Stimulated activated memory B cell treated with anti-CD40 and anti-IgM and Interleukin-4, amounts not matched to agents 10 μg/mL and 1 μg/mL and 100 μg/mL, for 72 hours (primary cell): ENCODE measurements at places on chromosomes 4 and X.

DNA sequence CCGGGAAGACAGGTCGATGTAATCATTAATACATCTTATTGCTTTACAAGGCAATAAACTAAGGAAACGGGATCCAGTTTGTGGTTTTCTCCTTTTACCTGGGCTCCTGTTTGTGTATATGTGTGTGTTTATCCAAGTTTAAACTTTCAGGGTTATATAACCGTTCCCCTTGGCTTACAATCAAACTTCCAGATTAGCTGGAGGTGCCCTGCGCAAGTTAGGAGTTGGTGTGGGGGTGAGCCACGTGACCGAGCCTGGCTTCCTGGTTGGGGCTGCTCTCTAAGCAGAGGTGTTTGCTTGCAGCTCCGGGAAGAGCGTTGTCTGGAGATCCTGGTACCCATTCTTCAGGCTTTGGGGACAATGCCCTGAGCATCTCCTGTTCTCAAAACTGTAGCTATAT is 129.2 kb downstream of the FHDC1 start:
- H3K4me1 ChIP-seq, result peaks cover 1% of the 10 kb centered on the region
- H3K27me3 ChIP-seq, result no peaks in the 10 kb centered on the region
- ATAC-seq, result no peak
- no peak overlapping the region for H3K4me3 ChIP-seq

- no peaks in the 10 kb centered on the region for H3K4me1 ChIP-seq
- H3K27ac ChIP-seq, result no peak overlapping the region
- H3K36me3 ChIP-seq, result no peaks in the 10 kb centered on the region
- H3K4me3 ChIP-seq, result no peak overlapping the region
- ATAC-seq, result no peak
- no peaks in the 10 kb centered on the region for H3K27me3 ChIP-seq
Observed at GRCh38 chr4:87738483-87738882, 60.9 kb upstream of the IBSP start.

GRCh38 chrX:139287155-139287924 is 243.2 kb upstream of the F9 start:
- H3K36me3 ChIP-seq, result no peaks in the 10 kb centered on the region
- no peak overlapping the region for H3K27ac ChIP-seq
- H3K4me3 ChIP-seq, result no peak overlapping the region
- ATAC-seq, result no peak
- H3K4me1 ChIP-seq, result no peaks in the 10 kb centered on the region

DNA sequence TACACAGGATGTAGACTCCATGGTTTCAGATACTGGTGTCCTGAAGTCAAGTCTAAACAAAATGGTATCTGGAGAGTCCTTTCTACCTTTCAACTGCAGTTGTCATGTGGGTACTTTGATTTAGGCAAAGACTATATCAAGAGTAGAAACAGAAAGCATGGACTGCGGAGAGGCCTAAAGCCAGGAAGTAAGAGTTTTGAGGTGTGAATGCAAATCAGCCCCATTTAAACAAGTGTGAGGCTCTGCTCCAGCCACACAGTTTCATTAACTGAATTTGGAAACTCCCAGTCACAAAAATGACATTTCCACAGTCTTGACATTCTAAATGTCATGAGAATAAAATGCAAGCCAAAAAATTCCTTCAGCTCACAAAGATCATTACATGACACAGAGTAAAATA is 87.2 kb upstream of the MCF2 start:
- ATAC-seq, result peak; percentile 82
- peaks cover 12% of the 10 kb centered on the region for H3K36me3 ChIP-seq
- H3K27me3 ChIP-seq, result no peaks in the 10 kb centered on the region
- peaks cover 7% of the 10 kb centered on the region for H3K4me1 ChIP-seq
- peak overlapping the region; percentile 39 for H3K4me3 ChIP-seq

DNA sequence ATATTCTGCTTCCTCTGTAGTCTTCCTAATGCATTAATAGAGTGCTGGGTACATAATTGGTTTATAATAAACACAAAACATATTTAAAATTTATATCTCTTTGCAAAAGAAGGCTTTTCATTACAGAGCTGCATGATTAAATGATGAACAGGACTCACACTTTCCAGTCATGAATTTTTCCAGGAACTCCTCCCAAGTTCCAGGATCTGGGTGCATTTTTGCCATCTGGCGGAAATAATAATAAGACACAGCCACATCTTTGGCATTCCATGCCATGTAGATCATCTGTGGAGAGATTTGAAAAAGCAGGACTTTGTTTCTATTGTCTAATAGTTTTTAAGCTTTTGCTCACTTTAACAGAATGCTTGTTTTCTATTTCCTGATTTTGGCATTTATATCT is 40.2 kb upstream of the SULT1B1 start:
- ATAC-seq, result no peak
- H3K27ac ChIP-seq, result no peak overlapping the region
- H3K36me3 ChIP-seq, result no peaks in the 10 kb centered on the region
- H3K4me1 ChIP-seq, result no peaks in the 10 kb centered on the region
- no peaks in the 10 kb centered on the region for H3K27me3 ChIP-seq
- no peak overlapping the region for H3K4me3 ChIP-seq

DNA sequence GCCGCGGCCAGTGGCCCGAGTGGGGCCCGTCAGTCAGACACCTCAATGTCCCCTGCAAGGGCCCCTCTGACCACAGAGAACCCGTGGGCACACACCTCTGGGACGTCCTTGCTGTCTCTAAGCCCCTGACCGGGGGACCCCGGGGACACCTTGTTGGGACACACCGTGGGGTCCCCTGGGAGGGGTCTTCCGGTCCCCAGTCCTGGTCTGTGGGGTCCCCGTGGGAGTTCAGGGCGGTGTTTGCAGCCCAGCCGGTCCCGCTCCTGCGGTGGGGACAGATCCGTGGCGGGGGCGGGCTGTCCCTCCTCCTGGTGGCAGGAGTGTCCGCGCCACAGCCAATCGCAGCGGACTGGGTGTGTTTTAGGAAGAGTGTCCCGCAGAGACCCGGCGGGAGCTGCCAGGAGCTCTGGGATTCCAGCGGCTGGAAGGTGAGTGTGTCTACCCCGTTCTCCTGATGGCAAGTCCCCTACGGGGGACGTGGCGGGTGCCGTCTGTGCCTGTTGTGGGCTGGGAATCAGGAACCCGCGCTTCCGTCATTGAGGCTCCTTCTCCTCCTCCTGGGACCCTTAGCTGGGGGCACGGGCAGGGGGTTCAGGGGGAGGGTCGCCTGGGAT is 5.1 kb upstream of the PLCXD1 start:
- peaks cover 22% of the 10 kb centered on the region for H3K27me3 ChIP-seq
- H3K4me1 ChIP-seq, result peaks cover 37% of the 10 kb centered on the region
- peak overlapping the region; percentile 72 for H3K27ac ChIP-seq
- peak; percentile 75 for ATAC-seq
- H3K4me3 ChIP-seq, result peak overlapping the region; percentile 75

DNA sequence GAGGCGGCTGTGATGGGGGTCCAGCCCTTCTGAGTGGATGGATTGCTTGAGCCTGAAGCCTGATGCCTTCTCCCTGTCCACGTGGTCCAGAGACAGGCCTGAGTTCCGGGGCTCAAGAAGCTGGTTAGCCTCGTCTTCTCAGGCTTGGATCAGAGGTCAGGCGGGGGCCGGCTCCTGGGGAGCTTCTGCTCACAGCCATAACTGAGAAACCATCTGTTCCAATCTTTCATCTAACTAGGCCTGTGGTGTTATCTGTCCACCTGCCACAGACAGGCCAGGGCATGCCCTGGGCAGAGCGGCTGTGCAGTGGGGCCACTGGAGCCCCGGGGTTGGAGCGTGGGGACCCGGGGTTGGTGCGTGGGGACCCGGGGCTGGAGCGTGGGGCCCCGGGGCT is 63.1 kb downstream of the SORCS2 start:
- H3K27me3 ChIP-seq, result peaks cover 55% of the 10 kb centered on the region
- peaks cover 8% of the 10 kb centered on the region for H3K4me1 ChIP-seq
- H3K4me3 ChIP-seq, result no peak overlapping the region
- H3K36me3 ChIP-seq, result no peaks in the 10 kb centered on the region

DNA sequence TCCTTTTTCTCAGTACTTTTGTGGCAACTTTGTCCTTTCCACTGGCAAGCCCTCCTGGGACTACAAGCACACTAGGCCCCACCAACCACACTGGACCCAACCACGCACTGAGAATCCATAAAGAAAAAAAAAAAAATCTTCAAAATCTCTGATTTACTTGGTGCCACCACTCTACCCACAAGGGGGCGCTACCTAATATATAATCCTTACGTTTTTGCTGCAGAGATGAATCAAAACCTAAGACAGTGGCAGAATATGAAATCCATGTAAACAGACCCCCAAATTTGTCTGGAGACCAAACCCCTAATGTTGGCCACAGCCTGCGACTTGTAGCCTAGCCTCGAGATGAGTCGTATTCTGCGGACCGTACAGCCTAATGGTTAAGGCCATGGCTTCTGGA is 63.5 kb upstream of the ARHGAP36 start:
- no peaks in the 10 kb centered on the region for H3K27me3 ChIP-seq
- H3K36me3 ChIP-seq, result no peaks in the 10 kb centered on the region
- no peak overlapping the region for H3K4me3 ChIP-seq
- no peak for ATAC-seq
- H3K27ac ChIP-seq, result no peak overlapping the region
- H3K4me1 ChIP-seq, result no peaks in the 10 kb centered on the region

- H3K4me3 ChIP-seq, result no peak overlapping the region
- no peaks in the 10 kb centered on the region for H3K27me3 ChIP-seq
- H3K27ac ChIP-seq, result no peak overlapping the region
- ATAC-seq, result no peak
Observed at GRCh38 chr4:156800463-156800862, 171.1 kb downstream of the PDGFC start.

- peaks cover 14% of the 10 kb centered on the region for H3K4me1 ChIP-seq
- H3K36me3 ChIP-seq, result no peaks in the 10 kb centered on the region
- no peak overlapping the region for H3K27ac ChIP-seq
- H3K27me3 ChIP-seq, result no peaks in the 10 kb centered on the region
Observed at GRCh38 chrX:103584596-103584995, 719 bp upstream of the TCEAL4 start.
